ENCODE measurements at places on chromosomes 1 and 21.
A peak's percentile ranks its signal among the peaks of the same experiment; 100 is the strongest.

- no peak for DNase-seq
Measured at GRCh38 chr1:55322842-55323241, 107.7 kb upstream of the USP24 start.

GRCh38 chr1:21447311-21447710, 7.4 kb downstream of the NBPF3 start:
- DNase-seq = no peak

GRCh38 chr1:200535605-200536004, 84.9 kb downstream of the KIF14 start:
- DNase-seq = peak; percentile 27

GRCh38 chr1:198700396-198700795, 61.6 kb downstream of the PTPRC start:
- no peak for DNase-seq

GRCh38 chr1:232029315-232029714, 402.7 kb downstream of the DISC1 start:
- no peak for DNase-seq

- peak; percentile 37 for DNase-seq
Measured at GRCh38 chr1:206461602-206462455, 8.4 kb upstream of the IKBKE start.

DNA sequence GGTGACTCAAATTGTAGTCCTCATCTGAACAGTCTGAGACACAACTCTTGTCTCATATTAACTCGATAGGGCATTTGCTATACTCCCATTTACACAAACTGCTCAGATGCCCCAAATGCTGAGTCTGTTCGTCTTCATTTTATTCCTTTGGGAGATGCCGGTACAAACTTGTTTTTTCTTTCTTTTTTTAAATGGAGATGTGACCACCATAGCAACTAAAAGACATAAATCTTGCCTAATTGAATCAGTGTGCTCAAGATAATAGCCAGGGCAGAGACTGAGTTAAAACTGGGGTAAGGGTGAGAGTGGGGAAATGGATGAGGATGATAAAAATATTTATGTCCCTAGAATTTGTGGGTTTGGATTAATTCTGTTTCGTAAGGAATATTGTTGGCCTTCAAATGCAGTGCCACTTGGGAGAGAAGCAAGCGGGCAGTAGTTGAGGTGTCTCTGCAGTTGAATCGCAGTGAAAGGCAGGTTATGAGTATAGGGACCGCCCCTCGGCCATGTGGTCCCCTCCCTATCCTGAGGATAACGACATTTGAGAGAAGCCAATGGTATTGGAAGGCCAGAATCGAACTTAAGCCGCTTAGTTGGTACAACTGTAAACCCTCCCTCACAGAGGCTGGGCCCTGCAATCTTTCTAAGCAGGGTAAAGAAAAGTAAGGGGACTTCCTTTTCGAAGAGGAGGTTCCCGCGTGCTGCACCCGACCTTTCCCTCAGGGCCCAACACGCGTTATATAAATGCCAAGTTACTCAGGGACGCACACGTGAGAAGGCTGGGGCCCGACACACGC, 859 bp upstream of the LRRC8B start:
- DNase-seq = peak; percentile 66

- DNase-seq = no peak
Measured at GRCh38 chr21:36579898-36580297, 100.0 kb upstream of the CLDN14 start.

- no peak for DNase-seq
Measured at GRCh38 chr1:18948913-18949685, 7.4 kb downstream of the IFFO2 start.

DNA sequence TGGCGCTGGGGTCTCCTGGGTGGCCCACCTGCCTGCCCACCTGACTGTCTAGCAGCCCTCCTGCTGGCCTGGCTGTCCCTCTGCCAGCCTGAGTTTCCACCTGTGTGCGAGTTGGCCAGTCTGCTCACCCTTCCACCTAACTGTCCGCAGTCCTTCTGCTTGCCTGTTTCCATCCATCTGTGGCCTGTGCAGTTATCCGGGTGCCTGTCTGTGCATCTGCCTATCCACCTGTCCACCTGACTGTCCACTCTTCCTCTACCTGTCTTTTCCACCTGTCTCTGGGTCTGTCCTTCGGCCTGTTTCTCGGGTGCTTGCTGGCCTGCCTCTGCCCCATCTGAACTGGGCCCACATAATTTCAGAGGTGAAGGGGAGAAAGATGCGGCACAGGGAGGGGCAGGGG, 1.9 kb downstream of the KCNQ4 start:
- DNase-seq = no peak

GRCh38 chr1:17588048-17588871, 48.8 kb downstream of the ARHGEF10L start:
- no peak for DNase-seq

GRCh38 chr1:70672442-70672888, 261.4 kb downstream of the CTH start:
- DNase-seq = peak; percentile 85

- no peak for DNase-seq
Measured at GRCh38 chr1:93733340-93733739, 51.7 kb upstream of the BCAR3 start.

DNA sequence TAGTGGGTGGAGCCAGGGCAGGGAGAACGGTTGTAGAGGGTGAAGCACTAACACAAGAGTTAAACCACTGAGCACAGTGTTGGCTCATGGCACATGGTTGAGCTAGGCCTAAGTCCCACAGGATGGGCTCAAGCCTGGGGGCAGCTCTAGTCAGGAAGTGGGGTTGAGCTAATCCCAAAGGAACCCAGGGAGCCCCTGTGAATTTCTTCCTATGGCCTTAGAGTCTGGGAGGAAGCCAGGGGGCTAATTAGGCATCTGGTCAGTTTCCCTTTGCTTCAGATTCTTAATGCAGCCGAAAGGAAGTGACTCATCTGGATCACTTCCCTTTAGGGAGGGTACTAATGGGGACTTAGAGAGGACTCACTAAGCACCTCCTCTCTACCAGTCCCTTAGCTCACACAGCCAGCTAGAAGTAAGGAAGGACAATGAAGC, 10.1 kb downstream of the CFAP45 start:
- DNase-seq = peak; percentile 17

- DNase-seq = no peak
Measured at GRCh38 chr21:46160907-46161632, 5.7 kb upstream of the FTCD start.

- no peak for DNase-seq
Measured at GRCh38 chr1:111216751-111217150, 10.8 kb upstream of the CHI3L2 start.

DNA sequence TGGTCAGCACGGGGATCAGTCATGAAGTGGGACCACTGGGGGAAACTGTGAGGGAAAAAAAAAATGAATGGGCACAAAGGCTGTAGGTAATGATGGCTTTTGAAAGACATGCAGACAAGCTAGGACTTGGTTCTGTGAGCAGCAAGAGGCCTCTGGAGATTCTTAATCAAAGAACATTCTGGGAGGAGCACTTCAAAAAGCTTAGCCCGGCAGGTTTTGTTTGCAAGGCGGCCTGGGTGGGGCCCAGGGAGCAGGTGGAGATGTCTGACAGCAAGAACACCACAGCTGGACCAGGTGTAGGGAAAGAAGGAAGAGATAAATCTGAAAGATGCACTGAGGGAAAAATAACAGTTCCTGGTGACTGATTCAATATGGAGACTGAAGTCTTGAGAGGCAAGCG, 6.0 kb downstream of the TEX35 start:
- DNase-seq = no peak

GRCh38 chr1:158227904-158228623, 26.2 kb upstream of the CD1A start:
- no peak for DNase-seq

GRCh38 chr1:156104861-156105832, 9.4 kb upstream of the LMNA start:
- no peak for DNase-seq

- no peak for DNase-seq
Measured at GRCh38 chr1:196144588-196144987, 463.7 kb downstream of the KCNT2 start.

- DNase-seq = no peak
Measured at GRCh38 chr1:53763461-53763860, 24.5 kb upstream of the GLIS1 start.

GRCh38 chr1:177796561-177796960, 173.3 kb downstream of the SEC16B start:
- DNase-seq = no peak

DNA sequence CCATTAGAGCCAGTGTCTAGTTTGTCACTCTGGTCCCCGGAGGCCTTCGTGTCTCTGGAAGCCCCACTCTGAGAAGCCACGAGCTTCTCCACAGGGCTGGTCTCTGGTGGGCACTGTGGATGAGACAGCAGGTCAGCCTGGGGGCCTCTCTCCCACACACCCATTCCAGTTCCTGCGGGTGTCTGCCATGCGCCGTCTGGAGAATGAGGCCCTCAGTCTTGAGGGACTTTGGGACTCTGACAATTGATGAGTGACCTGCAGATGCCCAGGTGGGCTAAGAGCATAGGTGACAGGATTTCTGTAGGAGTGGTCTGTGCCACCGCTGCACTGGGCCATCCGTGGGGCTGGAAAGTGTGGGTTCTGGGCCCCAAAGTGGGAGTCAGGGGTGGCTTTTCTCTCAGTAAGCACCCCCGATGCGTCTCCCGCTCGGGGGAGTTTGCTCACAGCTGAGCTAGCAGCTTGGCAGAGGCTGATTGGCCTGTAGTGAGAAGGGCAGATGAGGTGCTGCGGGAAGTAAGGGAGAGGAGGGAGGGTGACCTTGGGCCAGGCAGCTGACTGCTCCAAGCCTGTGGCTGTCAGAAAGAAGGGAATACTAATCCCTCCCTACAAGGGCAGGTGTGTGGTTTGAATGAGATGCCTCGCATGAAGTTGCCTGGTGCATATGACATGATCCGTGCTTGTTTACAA, 26.4 kb downstream of the LHX4 start:
- DNase-seq = no peak

- no peak for DNase-seq
Measured at GRCh38 chr1:168972887-168973286, 133.6 kb upstream of the ATP1B1 start.

DNA sequence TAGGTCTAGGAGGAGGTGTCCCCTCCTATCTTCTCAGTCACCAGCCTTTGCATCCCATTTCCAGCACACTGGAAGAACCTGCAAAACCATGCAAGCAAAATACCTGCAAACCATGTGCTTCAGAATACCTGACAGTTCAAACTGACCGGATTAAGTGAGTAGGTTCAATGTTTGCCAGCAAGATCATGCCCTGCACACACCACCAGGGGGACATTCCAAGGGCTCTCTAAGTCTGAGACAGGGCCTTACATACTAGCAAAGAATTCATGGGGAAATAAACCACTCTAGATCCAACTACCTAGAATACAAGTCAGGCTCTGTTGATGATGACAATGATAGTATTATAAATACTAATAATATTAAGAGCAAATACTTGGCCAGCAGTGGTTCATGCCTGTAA, 27.6 kb downstream of the INPP5B start:
- DNase-seq = no peak

DNA sequence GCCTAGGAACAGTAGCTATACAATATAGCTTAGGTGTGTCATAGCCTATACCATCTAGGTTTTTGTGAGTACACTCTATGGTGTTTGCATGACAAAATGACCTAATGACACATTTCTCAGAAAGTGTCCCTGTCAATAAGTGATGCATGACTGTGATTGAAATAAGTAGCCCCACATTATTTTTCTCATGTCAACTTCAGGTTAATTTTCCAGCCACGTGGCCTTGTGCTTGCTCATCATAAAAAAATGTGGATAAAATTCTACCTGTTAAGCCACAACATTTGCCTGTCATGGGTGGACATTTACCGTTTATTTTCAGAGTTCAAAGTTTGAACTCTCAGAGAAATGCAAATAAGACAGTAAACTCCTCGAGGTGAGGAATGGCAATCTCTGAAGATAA, 5.5 kb downstream of the DISC1 start:
- DNase-seq = no peak

GRCh38 chr1:40802078-40802741, 18.6 kb downstream of the KCNQ4 start:
- DNase-seq = no peak

DNA sequence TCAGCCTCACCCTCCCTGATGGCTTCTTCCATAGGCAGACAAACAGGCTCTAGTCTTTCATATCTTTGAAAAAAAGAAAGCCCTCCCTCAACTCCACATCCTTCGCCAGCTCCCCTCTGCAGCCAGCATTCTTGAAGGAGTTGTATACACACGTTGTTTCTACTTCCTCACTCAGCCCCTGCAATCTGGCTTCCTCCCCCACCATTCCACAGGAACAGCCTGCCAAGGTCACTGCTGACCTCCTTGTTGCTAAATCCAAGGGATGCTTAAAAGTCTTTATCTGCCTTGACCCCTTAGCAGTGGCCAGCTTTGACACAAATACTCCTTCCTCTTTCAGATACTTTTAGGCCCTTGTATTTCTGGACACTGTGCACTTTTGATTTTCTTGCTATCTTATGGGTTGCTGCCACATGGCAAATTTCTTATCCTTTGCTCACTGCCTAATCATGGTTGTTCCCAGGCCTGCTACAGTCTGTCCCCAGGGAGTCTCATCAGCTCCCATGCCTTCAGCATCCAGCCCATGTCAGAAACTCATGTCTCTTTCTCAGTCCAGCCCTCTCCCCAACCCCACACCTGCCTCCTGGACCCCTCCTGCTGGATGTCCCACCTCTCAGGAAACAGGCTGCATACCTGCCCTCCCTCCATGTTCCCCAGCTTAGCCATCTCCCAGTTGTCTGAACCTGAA, 8.3 kb downstream of the FAM229A start:
- DNase-seq = no peak

GRCh38 chr1:220224611-220225124, 47.6 kb downstream of the RAB3GAP2 start:
- no peak for DNase-seq

- peak; percentile 37 for DNase-seq
Measured at GRCh38 chr1:25619101-25619890, 2.7 kb downstream of the MAN1C1 start.

- DNase-seq = no peak
Measured at GRCh38 chr1:47232187-47232874, at the start of gene TAL1. TSS of gene TAL1 (minus strand) at chr1:47232225. CDS start at chr1:47225888, 6,337 bp downstream.

DNA sequence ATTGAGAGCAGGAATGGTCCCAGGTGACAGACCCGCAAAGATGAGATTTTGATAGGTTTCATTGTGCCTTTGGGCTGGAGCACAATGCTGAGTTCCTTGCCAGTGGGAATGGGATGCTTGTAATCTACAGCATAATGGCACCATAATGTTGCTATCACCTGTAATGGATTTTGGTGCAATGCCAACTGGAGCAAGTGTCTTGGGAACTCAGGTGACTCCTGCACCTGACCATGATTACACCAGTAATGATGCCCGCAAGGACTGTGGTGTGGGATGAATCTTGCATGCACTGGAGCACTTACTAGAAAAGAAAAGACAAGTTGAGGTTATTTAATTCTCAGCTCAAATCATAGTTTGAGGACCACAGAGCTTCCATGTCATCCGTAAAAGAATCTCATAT, 96.7 kb downstream of the PTPRU start:
- no peak for DNase-seq

DNA sequence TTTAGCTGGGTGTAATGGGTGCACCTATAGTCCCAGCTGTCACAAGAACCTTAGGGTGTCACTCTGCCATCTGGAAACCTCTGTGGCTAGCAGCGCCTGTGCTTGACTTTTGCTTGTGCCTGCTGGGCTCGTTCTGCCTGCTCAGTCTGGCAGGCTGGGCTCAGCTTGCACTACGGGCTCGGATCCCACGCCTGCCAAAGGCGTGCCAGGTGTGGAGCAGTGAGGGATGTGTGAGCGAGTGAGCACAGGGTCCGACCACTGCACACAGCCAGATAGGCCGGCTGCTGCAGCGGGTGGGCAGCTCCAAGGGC, 2.8 kb upstream of the LSM10 start:
- no peak for DNase-seq

Data from NCI-H446 treated with DMSO at 0.1 percent for 48 hours (cell line).